GM10248 (cell line): ENCODE measurements at places on chromosomes 3 and 15.

DNA sequence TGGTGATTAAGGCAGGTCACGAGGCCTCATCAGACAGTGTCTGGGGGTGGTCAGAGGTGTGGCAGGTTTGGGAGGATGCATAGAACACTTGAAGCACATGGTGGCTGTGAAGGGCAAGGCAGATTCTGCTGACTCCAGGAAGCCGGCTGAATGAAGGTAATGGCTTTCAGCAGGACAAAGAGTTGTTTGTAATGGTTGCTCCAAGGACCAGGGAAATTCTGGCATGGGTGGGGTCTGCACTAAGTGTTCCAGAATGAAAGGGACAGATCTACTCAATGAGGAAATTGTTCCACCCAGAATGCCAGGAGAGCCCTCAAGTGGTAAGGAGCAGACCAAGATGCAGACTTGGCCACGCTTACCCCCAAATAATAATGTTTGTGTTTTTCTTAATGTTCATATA lies 70.7 kb upstream of the ACAD9 start:
- DNase-seq: no peak

DNA sequence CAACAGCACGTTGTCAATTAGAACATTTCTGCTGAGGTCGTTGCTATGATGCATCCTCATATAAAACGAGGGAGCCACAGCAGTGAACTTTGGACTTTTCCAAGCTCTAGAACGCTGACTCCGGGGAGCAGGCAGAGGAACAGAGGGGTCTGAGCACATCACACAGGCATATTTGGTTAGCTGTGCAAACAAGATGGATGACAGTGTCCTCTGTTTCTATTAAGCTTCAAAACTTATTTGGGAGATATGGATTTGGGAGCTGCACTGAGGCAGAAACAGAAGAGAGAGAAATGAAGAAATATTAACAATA lies 278.0 kb upstream of the TBL1XR1 start:
- no peak for DNase-seq

GRCh38 chr3:75334299-75334698 lies 329.8 kb upstream of the FRG2C start:
- no peak for DNase-seq

- DNase-seq: no peak
These were observed 878 bp upstream of the RAD51 start for GRCh38 chr15:40693904-40694687.

DNA sequence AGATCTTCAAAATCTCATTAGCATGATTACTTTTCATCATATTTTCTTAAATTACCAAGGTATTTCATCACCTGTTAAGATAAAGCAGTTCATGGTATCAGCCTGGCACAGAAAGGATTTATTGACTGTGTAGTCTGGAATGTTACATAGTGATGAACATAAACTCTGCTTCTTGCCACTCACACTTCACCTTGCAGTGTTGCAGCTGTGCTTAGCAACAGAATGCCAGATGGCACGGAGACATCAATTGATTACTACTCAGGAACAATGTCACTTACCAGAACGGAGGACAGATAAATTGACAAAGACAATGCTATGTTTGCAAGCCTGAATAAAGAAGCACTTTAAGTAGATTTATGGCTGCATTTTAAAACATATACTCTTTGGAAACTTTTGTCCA lies 15.0 kb upstream of the BCHE start:
- DNase-seq: no peak
